ENCODE measurements at places on chromosomes 6 and 20.

DNA sequence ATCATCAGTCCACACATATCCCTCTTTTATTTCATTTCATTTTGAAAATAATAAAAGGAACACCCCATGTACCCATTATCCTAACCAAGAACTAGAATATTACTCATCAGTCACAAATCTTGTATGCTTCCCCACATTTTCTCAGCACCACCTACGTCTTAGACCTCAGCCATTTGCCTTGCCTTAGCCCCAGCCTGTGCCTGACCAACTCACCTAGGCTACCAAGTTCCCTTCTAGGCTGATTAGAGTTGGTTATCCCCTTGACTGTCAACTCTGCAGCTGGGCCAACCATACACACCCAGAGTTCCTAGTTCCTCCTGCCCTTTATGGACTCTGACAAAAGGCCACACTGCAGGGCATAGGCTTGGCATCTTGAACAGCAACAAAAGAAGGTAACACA, 33.4 kb upstream of the IPCEF1 start:
- no peak for DNase-seq

- DNase-seq: no peak
Observed at GRCh38 chr6:47153404-47153755, 111.2 kb upstream of the ADGRF1 start.

GRCh38 chr6:123967905-123968304, 164.2 kb downstream of the NKAIN2 start:
- DNase-seq: no peak

- DNase-seq: no peak
Observed at GRCh38 chr6:111603040-111603439, 2.6 kb downstream of the TRAF3IP2 start.

- DNase-seq: no peak
Observed at GRCh38 chr6:1901556-1901955, 291.8 kb downstream of the FOXC1 start.

GRCh38 chr20:9051508-9051907, 17.4 kb upstream of the PLCB4 start:
- no peak for DNase-seq

GRCh38 chr20:10733122-10733521, 59.3 kb upstream of the JAG1 start:
- no peak for DNase-seq

DNA sequence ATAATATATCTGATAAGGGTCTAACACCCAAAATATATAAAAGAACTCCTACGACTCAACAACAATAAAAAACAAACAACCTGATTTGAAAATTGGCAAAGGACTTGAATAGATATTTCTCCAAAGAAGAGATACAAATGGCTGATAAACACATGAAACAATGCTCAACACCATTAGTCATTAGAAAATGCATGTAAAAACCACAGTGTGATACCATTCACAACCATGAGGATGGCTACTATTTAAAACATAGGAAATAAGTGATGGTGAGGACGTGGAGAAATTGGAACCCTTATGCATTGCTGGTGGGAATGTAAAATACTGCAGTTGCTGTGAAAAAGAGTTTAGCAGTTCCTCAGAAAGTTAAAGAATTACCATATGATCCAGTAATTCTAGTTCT, 41.4 kb downstream of the PTGIS start:
- no peak for DNase-seq

GRCh38 chr6:5205877-5206850, 54.6 kb downstream of the LYRM4 start:
- no peak for DNase-seq

GRCh38 chr6:43021270-43022047, at the start of gene RRP36:
RRP36 (plus strand) TSS chr6:43021623; CDS start chr6:43021655, 32 bp downstream.
- peak; percentile 54 for DNase-seq

DNA sequence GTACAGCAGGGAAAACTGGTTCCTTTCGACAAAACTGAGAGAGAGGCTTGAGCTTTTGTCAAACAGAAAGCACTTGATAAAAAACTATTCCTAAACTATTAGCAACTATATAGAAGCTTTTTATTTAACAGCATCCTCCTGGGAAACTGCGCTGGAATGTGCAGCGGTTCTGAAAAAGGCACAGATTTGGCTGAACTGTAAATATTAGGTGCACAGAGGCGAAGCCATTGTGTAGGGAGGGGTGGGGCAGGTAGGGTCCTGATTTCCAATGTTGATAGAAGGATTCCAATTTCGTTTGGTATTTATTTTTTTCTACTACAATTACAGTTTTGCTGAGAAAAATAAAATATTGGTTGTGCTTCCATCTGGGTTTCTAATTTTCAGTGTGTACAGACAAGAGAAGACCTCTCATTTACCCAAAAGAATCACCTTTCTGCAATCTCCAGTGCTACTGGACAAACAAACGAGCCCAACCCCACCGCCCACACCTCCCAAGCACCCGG, 698 bp upstream of the SH3BGRL2 start:
- DNase-seq: no peak

- no peak for DNase-seq
Observed at GRCh38 chr6:38803129-38803528, 88.0 kb downstream of the DNAH8 start.

DNA sequence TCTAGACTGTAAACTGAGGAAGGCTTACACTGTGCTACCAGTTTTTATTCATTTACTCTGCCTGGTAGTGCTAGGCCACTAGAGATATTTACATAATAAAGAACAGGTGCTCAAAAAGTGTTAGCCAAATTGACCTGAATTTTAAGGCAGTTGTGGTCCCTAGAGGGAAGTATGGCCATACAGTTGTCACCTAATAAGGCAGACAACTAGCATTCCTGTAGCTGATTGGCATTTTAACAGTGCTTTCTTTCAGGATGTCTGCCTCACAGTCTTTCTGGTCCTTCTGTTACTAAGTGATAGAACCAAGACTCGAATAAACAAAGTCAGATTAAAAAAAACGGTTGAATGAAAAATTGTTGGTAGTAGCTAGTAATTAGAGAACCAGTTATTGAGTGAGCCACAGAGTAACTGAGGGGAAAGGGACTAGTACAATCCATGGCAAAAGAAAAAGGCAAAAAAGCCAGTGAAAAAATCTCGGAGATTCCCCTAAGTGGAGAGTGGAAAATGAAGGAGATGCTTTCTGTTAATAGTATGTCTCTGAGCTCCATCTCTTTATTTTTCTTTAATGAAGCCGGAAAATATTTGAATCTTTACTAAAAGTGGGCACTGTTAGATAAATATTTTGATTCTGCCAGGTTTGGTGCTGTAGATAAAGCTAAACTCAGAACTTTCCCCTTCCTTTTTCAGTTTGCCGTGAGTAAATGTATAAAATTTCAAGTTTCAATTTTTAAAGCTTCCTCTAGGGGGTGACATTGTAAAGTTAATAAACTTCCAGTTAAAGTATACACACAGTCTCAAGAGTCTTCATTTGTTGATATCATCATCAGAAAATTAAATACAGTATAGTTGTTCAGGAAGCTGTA, 9.1 kb downstream of the VTA1 start:
- no peak for DNase-seq

DNA sequence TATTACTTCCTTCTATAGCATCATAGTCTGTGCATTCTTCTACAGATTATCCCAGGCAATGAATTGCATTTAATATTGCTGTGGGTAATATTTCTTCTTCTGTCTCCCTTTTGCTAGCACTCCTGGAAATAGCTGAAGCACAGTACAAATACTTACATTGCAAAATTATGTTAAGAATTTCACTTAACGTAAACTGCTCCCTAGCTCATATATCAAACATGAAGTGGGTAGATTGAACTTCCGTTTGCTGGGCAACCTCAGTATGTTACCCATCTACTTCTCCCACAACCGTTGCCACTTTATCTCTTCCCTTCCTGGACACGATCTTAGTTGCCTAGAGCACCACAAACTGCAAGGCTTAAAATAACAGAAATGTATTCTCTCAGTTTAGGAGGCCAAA, 963.3 kb downstream of the KIF16B start:
- no peak for DNase-seq

GRCh38 chr6:103719545-103719944, 1140.2 kb downstream of the HACE1 start:
- no peak for DNase-seq

GRCh38 chr6:98920904-98921431, 26.8 kb downstream of the FBXL4 start:
- DNase-seq: no peak
